D341Med (cell line): ENCODE measurements at places on chromosomes 1 and 21.

GRCh38 chr1:192858456-192858855 lies 49.6 kb downstream of the RGS2 start:
- no peak for DNase-seq

DNA sequence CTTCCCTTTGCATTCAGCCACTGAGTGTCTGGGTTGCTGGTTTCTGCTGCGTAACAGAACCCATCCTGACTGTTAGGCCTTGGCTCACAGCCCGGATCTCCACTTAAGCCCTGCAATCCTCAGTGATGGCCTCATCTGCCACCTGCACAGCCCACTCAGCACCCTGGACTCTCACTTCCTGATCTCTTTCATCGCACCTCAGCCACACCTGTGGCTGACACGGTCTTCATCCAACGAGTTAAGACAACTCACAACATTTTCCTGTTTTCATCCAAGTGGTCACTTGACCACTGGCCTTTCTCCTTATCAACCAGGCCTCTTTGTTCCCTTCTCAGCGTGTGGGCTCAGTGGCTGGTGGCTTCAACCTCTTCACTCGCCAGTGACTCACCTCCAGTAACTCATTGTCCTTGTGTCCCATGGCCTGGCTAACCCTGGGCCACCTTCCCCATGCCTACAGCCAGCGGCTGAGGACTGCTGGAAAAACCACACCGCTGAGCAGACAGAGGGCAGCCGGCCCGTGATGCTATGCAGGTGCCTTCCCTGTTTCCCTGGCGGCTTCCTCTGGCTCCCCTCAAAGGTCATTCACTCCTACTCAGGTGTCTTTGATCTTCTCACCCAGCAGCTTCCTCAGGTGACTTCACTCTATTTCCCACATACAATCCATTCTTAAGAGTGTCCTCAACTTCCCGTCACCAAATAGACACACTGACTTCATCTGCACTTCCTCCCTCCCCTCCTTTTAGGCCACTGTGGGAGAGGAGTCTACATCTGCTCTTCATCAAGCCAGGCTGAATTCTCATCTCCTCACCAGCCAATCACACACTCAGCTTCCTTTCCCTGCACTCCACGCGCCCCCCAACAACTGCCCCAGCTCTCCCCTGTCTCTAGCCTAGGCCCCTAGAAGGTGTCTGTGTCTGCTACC lies 19.9 kb upstream of the EDN2 start:
- peak; percentile 74 for DNase-seq

DNA sequence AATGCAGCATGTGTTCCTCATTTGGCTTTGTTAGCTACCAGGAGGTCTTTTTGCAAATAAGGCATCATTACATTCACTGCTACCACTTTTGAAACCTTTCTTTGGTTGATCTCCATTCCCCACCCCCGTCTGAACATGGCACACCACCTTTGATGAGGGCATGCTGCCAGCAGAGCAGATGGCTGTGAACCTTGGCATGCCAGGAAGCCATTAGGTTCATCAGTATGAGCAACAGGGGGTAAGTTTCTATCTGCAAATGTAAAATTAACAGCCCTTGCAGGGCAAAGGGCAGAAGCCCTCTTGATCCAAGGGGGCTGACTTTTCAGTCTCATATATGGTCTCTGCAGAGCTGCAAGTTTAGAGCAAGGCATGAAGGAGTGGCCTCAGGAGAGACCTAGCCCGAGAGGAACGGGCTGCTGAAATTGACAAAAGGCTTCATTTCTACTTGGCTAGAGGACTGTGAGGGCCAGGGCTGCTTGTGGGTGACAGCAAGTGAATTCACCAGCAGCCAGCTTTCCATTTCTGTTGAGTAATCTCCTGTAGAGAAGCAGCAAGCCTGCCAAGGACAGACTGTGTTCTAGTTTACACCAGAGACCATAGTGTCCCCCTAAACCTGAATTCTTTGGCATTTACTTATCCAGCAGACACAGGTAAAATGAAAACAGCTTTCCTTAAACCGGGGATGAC lies 127.9 kb downstream of the ZNF326 start:
- DNase-seq, result no peak

GRCh38 chr1:157961805-157962762 lies 31.4 kb upstream of the KIRREL1 start:
- DNase-seq, result no peak

DNA sequence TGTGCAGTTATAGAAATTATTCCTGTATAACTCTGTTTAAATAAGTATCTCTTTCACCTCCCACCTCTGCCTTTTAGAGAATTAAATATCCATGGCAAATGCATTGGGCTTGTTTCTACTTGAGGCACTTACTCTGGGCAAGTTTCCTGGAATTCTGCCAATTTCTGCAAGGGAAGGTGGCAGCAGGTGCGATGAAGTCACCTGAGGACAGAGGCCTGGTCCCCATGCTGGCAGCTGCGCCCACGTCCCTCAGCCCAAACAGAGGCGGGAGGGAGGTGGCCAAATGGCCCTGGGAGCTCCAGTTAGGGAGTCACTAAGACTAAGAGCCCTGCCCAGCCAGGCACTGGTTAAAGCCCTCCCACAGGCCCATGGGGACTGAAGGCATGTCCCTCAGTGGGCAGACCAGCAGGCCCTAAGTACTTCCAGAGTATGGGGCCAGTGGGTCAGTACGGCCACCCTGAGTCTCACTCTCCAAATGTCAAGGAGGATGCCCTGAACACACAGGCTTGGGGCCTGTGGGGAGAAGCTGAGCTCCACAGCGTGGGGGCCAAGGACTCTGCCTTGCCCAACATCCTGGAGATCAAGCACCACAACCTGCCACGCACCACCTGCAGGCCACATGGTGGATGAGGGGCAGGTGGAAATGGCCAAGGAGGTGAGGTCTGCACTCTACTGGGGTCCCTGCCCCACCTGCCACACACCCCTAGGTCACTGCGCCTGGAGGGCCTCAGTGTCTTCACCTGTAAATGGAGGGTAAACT lies 19.4 kb downstream of the ACOT7 start:
- DNase-seq, result no peak

DNA sequence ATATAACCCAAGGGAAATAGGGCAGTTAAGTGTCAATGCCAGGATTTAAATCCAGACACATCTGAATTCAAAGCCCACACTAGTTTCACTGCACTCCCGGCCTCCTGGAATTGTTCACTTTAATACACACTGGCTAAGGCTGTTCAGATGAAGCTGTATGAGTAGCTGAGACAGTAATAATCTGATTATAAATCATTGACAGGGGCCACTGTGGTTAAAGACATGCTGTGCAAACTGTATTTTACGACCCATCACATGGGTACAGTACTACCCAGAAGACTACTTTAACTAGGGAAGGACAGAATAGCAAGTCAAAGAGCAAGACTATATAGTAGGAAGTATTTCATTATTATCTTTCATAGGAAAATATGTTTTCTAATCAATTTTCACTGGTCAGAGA lies 16.1 kb upstream of the NTNG1 start:
- DNase-seq, result no peak

DNA sequence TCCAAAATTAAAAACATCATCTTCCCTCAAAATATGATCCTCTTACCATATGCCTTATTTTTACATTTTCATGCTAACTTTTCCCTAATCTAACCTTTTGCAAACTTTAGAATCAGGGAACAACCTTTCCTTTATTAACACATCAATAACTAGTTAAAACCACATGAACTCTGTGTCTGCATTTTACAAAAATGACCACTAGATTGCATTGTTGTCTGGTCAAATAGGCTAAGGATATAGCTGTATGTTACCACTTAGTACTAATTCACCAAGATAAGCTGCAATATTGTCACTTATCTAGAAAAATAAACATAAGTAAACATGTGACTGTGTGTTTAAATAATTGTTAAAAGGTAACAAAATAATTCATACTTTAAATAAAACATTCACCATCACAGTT lies 82.3 kb downstream of the DENND1B start:
- DNase-seq, result no peak

DNA sequence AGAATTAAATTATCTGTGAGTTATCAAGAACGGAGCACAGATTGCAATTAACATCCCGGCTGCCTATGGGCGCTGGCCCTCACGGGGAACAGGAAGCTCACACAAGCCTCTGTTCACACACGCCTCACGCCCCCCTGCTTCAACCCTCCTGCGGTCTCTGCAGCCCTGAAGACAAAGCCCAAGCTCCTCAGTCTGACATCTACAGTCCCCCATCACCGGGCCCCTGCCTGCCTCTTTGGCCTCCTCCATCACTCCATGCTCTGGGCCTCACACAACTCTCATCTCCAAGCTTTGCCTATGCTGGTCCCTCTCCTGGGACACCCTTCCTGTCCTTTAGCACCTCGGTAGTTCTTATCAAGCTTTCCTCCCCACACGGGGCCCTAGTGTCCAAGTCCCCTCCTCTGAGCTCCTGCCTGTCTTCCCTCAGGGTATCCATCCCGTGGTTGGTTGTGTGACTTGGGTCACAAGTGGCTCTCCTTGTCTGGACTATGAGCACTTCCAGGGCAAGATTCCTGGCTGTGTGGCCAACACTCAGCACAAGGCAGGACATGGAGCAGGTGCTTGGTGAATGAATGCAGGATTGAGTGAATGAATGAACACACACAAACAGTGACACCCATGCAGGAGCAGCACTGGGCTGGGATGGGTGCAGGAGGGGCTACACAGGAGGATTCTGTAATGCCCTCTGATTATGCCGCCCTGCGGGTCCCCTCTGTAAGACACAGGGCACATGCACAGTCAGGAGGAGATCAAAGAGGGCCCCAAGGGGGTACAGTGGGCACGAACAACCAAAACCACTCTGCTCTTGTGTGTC lies 116.1 kb downstream of the DMRTB1 start:
- no peak for DNase-seq

- peak; percentile 63 for DNase-seq
Observed at GRCh38 chr21:36134803-36135390, at the start of gene CBR3. TSS of gene CBR3 (plus strand) at chr21:36135079. CDS start at chr21:36135193, 114 bp downstream.

DNA sequence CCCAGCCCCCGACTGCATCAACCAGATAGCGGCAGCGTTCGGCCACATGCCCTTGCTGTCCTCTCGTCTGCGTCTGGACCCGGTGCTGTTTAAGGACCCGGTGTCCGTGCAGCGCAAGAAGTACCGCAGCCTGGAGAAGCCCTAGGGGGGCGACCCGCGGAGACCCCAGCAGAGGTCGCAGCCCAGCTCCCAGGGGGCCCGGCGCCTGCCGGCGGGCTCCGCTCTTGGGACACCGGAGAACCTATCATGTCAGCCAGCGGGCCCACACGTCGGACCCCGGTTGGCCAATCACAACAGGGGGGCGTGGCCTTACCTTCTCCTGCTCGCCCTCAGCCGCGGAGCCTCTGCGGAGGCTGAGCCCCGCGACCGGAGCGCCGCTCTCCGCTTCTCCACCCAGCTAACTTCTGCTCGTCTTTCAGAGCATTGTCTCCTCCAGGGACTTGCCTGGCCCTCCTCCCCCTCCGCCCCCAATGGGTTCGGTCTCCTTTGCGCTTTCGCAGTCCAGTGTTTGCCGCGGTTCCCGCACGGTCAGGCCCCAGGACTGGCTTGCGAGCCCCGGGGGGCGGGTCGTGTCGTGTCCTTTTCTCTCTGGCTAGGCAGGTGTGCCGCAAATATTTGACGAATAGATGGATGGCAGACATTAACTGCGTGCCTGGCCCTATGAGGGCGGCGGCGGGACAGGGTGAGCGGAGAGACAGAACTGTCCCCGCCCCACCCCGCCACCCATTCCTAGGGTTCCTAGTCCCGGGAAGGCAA lies 10.5 kb downstream of the SLC30A2 start:
- peak; percentile 98 for DNase-seq

DNA sequence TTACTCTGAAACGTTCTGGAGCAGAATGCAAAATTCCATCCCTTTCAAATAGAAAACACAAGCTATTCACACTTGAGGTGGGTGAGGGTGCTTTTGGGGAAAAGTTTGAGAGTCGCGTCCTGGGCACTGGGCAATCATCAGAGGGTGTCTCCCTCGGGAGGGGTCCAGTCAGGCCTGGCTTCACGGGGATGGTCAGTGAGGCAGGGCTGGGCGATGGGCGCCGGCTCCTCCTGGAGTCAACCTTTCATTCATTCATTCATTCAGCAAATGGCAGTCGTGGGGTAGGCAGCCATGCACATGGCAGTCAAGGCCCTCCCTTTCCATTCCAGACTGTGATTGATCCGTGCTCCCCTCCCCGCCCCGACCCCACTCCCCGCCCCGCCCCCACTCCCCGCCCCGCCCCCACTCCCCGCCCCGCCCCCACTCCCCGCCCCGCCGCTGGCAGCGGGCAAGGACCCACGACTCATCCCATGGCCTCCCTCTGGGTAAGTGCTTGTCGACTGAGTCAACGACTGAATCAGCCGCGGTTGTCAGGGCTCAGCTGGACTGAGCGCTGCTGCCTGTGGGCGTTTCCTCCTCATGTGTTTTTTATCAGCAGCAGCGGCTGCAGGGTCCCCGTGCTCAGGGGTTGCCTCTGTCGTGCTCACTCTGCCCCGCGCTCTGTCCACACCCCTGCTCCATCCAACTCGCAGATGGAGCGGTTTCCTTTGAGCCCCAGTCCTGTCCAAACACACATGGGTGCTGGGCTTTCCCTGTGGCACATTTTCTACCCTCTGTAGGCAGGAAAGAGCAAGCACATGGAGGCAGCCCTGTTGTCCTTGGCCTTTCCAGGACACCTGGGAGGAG lies 12.5 kb upstream of the SPSB1 start:
- no peak for DNase-seq

DNA sequence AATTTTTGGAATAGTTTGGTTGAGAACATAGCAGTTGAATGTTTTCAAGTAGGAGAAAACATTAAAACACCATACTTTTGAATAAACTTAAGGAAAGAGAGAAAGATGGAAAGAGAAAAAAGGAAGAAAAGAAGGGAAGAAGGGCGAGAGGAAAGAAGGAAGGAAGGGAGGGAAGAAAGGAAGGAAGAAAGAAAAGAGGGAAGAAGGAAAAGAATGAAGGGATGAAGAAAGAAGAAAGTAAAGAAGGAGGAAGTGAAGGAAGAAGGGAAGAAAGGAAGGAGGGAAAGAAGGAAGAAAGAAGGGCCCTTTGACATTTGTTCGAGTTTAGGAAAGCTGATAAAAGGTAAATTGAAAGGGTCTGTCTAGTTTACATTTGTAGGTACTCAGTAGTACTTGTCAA lies 482.7 kb downstream of the SIPA1L2 start:
- no peak for DNase-seq

DNA sequence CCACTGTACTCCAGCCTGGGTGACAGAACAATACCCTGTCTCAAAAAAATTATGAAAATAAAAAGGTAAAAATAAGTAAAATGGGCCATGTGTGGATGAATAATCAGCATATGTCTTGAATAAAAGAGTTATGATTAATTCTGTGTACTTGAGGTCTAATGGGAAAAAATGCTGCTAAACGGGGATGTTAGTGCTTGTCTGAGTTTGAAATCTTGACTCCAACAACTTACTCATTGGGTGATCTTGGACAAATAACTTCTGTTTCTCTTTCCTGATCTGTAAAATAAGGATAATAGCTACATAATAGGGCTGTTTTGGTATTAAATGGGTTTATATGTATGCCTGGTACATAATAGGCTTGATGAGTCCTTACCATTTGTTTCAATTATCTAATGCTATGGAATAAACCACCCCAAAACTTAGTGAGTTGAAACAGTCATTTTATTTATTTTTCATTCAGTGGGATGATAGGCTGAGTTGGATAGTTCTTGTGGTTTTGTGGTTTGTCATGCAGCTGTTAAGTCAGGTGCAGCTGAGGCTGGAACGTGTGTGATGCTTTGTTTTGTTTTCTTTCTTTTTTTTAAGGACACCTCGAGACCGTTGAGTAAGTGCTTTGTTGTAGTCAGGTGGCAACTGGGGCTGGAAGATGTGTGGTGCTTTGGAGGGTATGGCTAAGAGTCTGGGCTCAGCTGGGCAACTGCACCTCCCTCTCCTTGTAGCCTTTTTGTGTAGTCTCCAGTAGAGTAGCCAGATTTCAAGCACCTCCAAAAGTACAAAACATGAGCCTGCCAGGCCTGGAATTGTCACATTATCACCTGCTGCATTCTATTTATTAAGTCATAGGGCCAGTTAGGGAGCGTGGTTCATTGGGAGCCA lies 4.9 kb downstream of the MDM4 start:
- DNase-seq, result no peak

- no peak for DNase-seq
Observed at GRCh38 chr1:227314014-227314848, 4.1 kb downstream of the CDC42BPA start.
